AG04449 (cell line): ENCODE measurements at places on chromosomes 6 and 20.

DNA sequence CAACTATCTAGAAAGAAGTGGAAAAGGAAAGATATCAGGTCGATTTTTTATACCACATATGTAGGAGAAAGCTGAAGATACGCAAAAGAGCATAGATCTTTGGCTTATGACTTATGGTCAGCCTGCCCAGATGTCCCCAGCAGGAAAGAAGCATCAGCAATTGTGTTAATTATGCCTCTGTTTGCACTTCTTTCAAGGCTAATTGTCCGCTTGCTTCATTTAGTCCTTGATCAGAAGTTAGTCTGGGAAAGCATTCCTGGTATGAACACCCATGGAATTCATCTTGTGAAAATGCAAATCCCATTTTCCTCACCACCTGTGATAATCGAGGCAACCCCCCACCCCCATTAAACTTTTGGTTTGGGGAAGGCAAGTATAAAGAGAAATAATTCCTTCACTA, 62.8 kb downstream of the ATP9A start:
- DNase-seq: no peak

- peak; percentile 73 for DNase-seq
Measured at GRCh38 chr6:81241126-81242041, 511.1 kb downstream of the TENT5A start.

GRCh38 chr6:87995461-87995860, 52.2 kb upstream of the SPACA1 start:
- DNase-seq: no peak

- no peak for DNase-seq
Measured at GRCh38 chr6:139955366-139956155, 581.1 kb upstream of the CITED2 start.

GRCh38 chr6:44668976-44669934, 281.7 kb downstream of the CDC5L start:
- no peak for DNase-seq

GRCh38 chr6:132270726-132271402, 130.4 kb downstream of the MOXD1 start:
- DNase-seq: no peak

- DNase-seq: no peak
Measured at GRCh38 chr20:39813190-39813829, 851.2 kb downstream of the DHX35 start.

- DNase-seq: no peak
Measured at GRCh38 chr6:5706124-5707033, 300.3 kb downstream of the NRN1 start.

- peak; percentile 80 for DNase-seq
Measured at GRCh38 chr20:50724851-50725723, 6.3 kb upstream of the PARD6B start.

- DNase-seq: no peak
Measured at GRCh38 chr6:11730641-11731040, 48.0 kb downstream of the ADTRP start.

- no peak for DNase-seq
Measured at GRCh38 chr20:15772826-15773225, 800.4 kb downstream of the KIF16B start.
